ENCODE measurements at places on chromosomes 12 and 14.

- no peak for DNase-seq
These were observed 151.6 kb upstream of the ARID2 start for GRCh38 chr12:45577844-45578399.

- DNase-seq: no peak
These were observed 22.8 kb upstream of the SLC38A2 start for GRCh38 chr12:46395388-46395787.

- no peak for DNase-seq
These were observed 81.0 kb downstream of the ADGRD1 start for GRCh38 chr12:131034631-131035244.

DNA sequence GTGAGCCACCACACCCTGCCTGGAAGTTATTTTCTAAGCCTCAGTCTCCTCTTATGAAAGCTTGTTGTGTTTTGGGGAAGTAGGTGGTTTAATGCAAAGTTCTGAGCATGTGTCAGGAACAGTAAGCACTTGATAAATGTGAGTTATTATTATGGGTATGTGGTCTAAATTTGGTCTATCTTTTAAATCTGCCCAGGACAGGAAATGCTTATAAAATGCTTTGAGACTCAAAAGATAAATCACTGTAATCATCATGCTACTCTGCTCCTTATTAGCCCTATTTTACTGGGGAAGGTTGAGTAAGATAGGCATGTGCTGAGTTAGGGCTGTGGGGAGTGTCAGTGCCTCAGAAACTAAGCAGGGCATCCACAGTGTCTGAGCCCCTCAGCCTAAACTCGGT, 13.1 kb upstream of the SRSF5 start:
- no peak for DNase-seq

- no peak for DNase-seq
These were observed 824 bp downstream of the DDX55 start for GRCh38 chr12:123602651-123603195.
